ENCODE measurements at places on chromosomes 16 and 17.

GRCh38 chr16:68823401-68824135, 19.8 kb upstream of the TANGO6 start:
- no peak for DNase-seq

GRCh38 chr16:81715358-81716196, 63.5 kb upstream of the PLCG2 start:
- DNase-seq = no peak

GRCh38 chr16:84485255-84486010, 19.0 kb downstream of the MEAK7 start:
- no peak for DNase-seq

DNA sequence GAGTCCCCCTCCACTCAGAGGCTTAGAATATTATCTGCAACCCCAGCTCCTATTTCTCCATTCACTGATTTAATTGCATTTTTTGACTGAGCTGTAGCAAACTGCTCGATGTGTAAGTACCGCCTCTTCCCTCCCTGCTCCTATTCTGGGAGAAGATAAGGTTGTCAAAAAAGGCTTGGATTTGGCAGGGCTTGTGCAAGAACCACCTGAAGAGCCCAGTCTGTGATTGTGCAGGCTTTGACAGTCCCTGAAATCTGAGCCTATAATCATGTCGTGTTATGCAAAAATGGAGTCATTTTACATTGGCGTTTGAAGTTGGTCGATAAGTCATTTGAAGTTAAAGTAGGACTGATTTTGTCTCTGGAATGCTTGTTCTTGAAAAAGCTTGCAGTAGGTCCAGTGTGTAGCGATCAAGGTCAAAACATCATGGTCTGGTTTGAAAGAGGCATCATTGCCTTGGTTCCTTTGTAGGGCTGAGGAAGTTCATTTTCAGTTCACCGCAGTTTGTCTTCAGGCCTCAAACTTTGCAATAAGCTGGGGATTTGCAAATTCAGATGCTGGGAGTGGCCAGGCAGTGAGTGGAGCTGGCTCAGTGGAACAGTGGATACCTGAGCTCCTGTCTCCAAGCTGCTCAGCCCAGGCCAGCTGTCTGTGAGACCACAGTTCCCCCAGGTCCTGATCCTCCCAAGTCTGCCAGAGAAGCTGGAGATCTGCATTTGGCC, 68.8 kb downstream of the KATNIP start:
- no peak for DNase-seq

GRCh38 chr17:973053-973452, 6.5 kb downstream of the NXN start:
- DNase-seq = no peak

DNA sequence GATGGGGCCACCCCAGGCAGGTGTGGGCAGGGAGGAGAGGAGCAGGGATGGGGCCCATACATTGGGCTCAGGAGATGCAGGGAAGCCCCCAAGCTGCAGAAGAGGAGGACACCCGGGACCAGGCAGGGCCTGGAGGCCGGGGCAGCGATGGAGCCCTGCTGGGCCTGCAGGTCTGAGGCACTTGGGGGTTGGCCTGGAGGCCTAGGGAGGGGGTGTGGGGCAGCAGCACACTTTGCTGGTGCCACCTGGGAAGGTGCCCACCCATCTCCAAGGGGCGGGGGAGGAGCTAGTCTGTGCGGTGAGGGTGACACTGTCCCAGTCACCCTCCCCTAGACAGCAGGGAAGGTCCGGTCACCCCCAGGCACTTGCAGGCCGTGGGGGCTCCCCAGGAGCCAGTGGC, 6.4 kb upstream of the CCDC57 start:
- DNase-seq = no peak

DNA sequence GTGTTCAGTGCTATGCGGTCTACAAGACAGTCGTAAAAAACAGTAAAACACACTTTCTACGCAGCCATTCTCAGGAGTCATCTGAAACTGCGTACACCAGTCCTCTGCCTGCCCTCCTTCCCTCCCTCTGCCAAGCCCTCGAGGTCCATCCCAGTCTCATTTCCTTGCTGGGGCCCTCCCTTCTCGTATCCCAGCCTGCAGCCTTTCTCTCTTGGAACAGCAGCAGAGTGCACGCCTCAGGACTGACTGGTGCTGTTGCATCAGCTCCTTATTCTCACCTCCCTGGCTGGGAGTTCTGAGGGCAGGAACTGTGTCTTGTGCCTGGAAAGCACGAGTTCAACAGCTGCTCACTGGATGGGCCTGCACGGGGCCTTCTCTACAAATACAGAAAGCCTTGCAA, 12.5 kb downstream of the FAHD1 start:
- DNase-seq = no peak

DNA sequence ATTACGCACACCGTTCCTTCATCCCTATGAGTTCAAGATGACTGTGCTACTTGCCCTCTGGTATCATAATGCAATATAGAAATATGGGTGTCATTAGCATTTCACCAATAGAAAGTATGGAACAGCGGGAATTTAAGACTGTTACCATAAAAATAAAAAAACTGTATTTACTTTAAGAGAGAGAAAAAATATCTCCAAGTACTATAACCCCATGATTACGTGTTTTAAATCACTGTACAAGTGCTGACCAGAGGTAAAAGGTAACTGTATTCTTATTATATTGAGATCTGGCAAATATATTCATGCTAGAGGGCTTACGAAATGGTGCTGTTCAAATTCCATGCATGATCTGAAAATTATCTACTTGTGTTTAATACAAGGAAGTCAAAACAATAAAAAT, 5.2 kb downstream of the SDR42E1 start:
- no peak for DNase-seq

DNA sequence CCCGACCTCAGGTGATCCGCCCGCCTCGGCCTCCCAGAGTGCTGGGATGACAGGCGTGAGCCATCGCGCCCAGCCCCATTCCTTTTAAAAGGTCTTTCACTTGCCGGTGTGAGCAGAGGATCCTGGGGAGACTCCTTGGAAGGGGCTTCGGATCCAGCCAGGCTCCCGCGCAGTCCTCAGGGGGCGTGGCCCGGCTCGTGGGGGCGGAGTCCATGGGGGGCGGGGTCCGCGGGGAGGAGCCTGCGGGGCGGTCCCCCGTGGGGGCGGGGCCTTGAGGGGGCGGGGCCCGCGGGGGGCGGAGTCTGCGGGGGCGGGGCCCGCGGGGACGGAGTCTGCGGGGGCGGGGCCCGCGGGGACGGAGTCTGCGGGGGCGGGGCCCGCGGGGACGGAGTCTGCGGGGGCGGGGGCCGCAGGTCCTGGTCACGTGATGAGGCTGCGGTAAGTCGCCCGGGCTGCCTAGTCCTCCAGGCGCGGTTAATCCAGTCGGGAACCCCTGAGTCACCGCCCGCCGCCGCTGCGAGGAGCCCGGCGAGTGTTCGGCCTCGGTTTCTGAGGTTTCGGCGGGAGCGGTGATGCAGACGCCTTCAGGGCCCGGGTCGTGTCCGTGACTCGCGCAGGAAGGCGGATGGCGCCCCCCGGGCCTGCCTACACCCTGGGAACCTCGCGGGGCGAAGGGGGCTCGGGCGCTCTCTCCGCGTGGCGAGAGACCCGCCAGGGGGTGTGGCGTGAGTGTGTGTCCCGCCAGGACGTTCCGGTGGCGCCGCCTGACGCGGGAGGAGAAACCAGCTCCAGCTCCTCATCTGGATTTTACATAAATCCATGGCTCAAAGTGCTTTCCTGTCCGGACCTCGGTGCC, 23.6 kb upstream of the ABR start:
- peak; percentile 40 for DNase-seq

DNA sequence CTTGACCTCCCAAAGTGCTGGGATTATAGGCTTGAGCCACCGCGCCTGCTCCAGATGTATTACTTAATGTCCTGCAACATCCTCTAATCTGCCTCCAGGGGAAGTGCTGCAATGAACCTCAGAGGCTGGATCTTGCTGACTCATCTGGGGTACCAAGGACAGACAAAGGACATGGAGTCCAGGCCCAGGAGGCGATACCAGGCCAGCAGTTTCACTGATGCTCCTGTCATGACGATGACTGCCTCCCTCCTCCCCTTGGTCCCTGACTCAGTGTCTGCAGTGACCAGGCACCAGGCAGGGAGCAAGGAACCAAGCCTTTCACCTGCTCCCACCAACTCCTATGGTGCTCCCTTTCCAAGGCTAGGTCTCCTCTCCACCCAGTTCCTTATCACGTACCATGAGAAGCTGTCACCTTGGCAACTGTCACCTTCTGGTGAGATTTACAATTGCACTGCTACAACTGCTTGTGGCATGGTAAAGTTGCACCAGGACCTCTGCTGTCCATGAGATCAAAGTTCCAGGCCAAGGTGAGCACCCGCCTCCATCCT, 21.6 kb upstream of the PHOSPHO1 start:
- DNase-seq = no peak

DNA sequence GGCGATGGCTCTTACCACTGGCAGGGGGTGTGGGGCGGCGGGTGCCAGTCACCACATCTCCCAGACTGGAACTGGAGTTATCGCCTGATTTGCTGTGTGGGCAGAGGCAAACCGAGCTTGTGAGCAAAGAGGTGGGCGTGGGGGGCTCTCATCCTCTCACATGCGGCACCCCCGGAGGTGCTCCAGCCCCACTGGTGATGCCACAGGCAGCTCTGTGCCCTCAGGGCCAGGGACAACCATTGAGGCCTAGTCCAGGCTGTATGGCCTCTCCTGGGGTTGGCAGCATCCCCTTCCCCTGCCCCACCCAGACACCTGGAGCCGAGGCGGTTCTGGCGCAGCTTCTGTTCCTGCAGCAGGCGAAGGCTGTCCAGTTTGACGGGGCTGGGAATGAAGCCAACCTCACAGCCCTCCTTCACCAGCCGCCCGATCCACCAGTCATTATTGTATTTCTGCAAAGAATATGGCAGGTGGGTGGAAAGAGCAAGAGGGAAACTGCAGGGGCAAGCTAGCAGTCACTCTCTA, 10.9 kb downstream of the CACNB1 start:
- no peak for DNase-seq

- DNase-seq = no peak
Observed at GRCh38 chr17:8056232-8056975, 17.5 kb downstream of the ALOX15B start.

DNA sequence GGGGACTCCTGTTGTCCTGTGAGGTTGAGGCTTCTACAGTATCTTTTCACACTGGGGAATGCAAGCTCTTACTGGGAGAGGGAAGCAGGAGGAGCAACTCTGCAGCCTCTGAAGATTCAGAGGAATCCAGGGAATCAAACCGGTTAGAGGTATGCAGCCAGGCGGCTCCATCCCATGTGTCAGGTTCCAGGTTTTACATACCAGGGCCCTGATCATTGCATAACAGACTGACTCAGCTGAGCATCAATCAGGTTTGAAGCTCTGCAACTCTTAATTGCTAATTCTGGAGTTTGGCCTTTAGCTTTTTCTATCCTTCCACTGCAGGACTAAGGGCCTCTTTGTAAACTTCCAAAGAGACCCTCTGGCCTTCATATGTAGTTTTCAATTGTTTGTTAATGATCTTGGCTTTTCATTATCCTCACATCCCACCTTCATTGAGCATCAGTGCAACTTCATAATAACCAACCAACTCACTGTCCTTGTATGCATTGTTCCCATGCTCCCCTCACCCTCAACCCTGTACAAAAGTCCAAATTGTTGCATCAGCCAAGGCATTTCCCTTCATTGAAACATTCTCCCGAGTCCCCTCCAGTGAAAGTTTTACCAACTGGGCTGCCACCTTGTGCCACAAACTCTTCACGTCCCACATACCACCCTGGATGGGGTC, 59.7 kb upstream of the DHX40 start:
- DNase-seq = no peak
